ENCODE measurements at places on chromosomes 1 and 21.

DNA sequence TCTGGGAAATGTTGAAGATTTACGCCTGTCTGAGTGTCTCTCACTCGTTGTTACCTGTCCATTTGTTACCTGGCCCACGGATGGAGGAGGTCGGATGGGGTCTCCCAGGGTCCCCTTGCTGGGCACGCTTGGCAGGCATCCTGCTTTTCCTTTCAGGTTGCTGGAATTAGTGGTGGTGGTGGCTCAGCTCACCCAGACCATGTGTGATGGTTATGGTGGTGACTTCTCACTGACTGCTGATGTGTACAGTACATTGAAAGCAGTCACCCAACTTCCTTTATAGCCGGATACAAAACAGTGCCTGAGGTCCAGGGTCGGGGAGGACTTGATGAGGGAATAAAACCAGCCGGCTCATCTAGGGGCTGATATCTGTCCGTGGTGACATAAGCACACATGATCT lies 19.5 kb downstream of the MAPKAPK2 start:
- no peak for DNase-seq

DNA sequence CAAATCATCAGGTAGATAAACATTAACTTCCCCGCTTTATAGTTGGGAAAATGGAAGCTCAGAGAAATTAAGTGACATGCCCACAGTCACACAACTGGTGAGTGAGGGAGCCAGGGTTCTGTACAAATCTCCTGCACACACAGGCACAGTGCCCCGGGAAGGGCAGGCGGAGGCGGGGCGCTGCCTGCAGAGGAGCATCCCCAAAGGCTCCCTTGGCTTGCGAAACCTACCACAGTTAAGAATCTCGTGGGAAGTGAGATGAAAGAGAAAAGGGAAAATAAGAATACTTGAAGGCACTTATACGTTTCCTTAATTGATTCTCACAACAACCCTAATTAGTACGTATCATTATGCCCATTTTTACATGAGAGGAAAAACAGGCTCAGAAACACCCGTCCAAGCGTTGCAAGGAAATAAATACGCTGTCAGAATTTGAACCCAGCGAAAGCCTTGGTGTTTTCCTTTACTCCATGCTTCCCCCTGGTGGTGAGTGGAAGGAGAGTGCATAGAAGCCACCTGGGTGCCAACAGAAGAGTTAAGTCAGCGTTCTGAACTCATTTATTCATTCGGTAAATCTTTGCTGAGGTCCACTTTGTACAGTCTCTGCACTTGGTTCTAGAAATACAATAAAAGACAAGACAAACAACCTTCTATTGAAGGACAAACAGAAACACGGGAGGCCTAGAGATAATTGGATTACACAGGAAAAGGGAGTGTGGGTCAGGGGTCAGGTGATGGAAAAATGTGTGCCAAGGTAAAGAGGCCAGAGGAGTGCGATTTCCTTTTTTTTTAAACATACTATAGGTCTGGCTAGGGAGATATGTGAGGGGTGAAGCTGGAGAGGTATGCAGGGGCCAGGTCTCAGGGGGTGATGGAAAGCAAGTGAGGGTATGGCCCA lies 28.4 kb downstream of the ACP6 start:
- peak; percentile 47 for DNase-seq

- DNase-seq = no peak
Observed at GRCh38 chr1:93143136-93143535, 37.1 kb downstream of the TMED5 start.

GRCh38 chr1:45385302-45385701 lies 45.1 kb upstream of the MUTYH start:
- DNase-seq = no peak

- DNase-seq = peak; percentile 19
Observed at GRCh38 chr1:79497193-79497773, 490.8 kb upstream of the ADGRL4 start.

- no peak for DNase-seq
Observed at GRCh38 chr1:5640845-5641244, 351.4 kb downstream of the NPHP4 start.

DNA sequence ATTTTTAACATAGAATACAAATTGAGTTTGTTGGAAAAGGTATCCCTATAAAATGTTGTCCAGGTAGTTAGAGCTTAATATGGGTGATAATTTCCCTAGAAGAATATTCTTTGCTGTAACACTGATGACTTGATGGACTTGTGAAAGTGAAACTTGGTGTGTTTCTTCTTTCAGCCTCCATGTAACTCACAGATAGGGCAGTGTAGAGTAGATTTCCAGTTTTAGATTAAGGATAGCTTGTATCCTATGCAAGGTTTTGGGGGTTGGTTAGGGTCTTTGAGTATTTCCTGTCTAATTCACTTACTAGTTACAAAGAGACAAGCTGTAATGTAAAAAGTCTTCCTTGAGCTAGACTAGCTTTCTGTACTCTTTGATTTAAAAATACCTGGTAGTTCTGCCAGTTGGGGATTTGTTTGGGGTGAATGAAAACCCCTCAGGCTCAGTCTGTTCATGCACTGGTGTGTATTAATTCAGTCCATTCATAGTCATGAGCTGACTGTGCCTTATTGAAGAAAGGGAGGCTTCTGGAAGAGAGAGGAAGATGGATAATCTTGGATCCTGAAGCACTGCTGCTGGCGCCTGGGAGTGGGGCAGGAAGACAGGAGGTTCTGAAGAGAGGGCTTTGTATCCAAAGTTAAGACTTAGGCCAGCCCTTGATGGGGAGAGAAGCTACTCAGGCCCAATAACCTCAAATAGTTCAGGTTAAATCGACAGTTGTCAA lies 83.6 kb downstream of the CAMTA1 start:
- no peak for DNase-seq

DNA sequence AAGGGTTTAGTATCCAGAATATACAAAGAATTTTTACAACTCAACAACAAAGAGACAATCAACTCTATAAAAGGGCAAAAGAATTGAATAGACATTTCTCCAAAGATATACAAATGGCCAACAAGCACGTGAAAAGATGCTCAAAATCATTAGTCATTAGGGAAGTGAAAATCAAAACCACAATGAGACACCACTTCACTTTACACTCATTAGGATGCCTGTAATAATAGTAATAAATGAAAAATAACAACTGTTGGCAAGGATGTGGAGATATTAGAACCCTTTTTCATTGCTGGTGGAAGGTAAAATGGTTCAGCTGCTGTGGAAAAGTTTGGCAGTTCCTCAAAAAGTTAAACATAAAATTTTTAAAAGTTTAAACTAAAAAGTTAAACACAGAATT lies 7.0 kb upstream of the ABCD3 start:
- DNase-seq = no peak
